ENCODE measurements at places on chromosomes 1 and 21. TPM values are rescaled to one million over a fixed set of nuclear protein-coding genes. Genes with fewer than 3 reads are reported as not detected.

DNA sequence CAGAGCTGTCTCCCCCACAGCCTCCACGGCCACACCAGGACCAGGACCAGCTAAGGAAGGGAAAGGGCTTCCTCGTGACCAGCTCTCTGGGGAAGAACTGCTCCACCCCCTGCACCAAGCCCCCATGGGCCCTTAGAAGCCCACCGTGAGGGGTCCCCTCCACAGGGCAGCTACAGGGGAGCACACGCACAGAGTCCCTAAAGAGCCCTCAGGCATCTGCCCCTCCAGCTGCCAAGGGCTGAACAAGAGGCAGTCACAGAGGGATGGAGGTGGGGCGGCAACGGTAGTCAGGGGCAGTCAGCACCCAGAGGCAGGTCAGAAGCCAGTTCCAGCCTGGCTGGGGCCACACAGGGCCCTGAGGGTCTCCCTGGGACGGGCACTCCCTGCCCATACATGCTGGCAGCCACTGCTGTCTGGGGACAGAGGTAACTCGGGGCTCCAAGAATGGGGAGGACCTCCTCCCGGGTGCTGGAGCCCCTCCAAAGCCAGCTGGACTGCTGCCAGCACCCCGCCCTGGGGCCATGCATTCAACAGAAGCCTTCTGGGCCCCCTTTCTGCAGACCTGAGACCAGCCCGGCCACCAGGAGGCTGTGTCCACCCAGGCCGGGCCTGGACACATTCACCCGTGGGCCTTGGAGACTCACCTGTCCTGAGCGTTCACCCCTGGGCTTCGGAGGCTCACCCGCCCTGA is 18.7 kb downstream of the SLC19A1 start:
- DNase-seq = no peak

- DNase-seq = no peak
These were observed 15.5 kb upstream of the TSPEAR start for GRCh38 chr21:44726826-44727225.

The TBX15 gene
- polyA plus RNA-seq = 0.02 TPM

The C1QA gene
- polyA plus RNA-seq = not detected

GRCh38 chr1:54171016-54171415 is 18.2 kb upstream of the CDCP2 start:
- no peak for DNase-seq

Data from SK-N-SH (cell line).